ENCODE measurements at places on chromosomes 1 and 21.

DNA sequence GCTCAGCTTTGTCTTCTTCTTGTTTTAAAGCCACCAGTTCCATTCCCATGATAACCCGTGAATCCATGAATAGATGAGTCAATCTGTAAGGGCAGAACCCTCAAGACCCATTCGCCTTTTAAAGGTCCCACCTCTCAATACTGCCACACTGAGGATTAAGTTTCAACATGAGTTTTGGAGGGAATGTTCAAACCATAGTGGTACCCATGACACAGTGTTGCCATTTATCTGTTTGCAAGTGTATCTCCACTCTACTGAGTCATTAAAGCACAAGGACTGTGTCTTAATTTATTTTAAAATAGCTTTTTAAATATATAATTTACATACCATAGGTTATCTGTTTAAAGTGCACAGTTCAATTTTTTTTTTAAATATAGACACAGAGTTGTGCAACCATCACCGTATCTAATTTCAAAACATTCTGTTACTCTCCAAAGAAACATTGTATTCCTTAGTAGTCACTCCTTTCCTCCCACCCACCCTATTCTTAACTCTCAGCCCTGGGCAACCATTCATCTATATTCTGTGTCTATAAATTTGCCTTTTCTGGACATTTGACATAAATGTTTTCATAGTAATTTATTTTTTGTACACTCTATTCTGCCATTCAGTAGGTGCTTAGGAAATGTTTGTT, 4.8 kb upstream of the IL24 start:
- no peak for DNase-seq

DNA sequence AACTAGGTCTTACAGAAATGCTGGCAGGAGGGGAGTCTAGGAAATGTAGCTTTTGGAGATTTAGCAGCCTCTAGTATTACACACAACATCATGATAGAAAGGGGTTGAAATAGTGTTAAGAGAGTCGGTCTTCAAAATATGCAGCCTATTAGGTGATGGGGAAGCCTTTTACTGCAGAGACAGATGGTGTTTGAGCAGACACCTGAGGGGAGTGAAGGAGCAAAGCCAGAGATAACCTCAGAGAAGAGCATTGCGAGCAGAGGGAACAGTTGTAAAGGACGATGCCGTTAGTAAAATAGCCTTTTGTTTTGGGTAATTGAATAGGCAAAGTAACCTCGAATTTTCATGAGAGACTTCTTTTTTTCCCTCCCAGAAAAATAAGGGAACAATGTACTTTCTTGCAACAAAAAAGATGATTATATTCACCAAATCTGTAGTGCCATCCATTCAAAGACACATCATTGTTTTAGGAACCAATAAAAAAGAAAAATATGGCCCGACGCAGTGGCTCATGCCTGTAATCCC, 66.3 kb upstream of the KIF1B start:
- no peak for DNase-seq

GRCh38 chr1:8408151-8408839, 90.4 kb downstream of the SLC45A1 start:
- no peak for DNase-seq

DNA sequence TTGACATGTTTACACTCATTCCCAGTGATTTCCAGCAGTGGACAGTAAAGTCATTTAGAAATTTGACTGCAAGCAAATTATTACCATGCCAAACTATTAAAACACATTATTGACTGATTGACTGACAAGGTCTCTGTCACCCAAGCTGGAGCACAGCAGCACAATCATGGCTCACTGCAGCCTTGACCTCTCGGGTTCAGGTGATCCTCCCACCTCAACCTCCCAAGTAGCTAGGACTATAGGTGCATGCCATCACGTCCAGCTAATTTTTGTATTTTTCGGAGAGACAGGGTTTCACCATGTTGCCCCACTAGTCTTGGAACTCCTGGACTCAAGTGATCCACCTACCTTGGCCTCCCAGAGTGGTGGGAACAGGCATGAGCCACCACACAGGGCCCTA, 24.2 kb downstream of the PTP4A2 start:
- no peak for DNase-seq

GRCh38 chr1:200938955-200939354, 44.3 kb downstream of the INAVA start:
- no peak for DNase-seq

DNA sequence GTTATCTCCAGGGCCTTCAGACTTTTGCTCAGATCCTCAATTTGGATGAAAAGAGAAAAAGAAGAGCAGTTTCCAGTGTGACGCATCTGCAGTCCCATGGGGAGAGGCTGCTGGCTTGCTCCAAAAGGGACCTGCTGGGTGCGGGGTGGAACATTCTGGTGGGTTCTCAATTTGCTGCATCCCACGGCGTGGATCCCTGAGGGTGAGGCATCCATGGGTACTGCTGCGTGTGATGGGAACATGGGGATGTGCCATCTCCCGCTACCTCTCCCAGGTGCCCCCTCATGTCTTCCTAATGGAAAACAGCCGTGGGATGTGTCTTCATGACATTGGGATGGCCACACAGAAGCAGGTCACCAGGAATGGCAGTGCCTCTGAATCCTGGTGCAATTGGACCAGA, 221.3 kb upstream of the AJAP1 start:
- DNase-seq = no peak

DNA sequence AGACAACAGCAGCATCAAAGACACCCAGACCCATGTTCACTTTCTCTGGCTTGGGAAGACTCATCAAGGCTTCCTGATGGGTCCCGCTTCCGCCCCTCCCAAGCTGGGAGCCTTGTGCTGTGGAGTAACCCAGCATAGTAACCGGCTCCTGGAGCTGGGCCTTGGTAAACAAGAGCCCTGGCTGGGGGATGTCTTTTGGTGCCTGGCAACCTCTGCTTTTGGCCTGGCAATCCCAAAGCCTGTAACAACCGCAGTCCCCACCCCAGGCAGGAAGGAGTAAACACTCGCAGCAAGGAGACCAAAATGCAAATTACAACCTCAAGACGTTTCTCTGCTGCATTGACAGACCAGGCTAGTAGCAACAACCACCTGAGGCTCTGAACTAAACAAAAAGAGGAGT, 16.9 kb upstream of the THRAP3 start:
- DNase-seq = no peak

DNA sequence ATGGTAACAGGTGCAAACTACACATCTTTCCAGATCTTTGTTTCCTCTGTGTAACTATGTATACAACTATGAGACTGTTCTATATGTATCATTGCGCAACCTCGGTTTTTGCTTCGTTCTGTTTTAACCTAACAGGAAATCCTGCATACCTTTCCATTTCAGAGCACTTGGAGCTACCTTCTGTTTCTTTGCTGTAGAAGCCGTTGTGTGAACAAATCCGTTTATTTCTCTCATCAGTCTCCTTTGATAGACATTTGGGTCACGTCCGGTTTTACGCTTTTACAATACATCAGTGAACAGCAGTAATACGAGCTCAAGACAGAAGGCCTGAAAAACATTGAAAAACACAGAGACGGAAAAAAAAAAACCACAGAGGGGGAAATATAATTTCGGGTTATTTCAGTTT, 10.5 kb downstream of the ATP5IF1 start:
- no peak for DNase-seq

GRCh38 chr1:225763716-225764548, 13.7 kb upstream of the SRP9 start:
- no peak for DNase-seq

- DNase-seq = no peak
These were observed 33.4 kb downstream of the CD247 start for GRCh38 chr1:167484726-167485502.

DNA sequence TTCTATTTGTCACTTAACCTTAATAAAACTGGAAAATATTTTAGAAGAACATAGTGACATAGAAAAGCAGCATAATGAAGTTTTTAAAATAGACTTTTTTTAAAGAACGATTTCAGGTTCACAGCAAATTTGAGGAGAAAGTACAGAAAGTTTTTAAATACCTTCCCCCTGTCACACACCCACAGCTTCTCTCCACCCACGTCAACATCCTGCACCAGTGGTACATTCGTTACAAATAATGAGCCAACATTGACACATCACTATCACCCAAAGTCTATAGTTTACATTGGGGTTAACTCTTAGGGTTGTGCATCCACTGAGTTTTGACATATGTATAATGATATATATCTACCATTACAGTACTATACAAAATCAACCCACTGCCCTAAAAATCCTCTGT, 3.0 kb upstream of the SLC35F3 start:
- DNase-seq = no peak

- DNase-seq = peak; percentile 61
These were observed at the start of gene VWA1 for GRCh38 chr1:1435106-1435903. VWA1 (plus strand) TSS chr1:1435690; CDS start chr1:1435749, 59 bp downstream.

DNA sequence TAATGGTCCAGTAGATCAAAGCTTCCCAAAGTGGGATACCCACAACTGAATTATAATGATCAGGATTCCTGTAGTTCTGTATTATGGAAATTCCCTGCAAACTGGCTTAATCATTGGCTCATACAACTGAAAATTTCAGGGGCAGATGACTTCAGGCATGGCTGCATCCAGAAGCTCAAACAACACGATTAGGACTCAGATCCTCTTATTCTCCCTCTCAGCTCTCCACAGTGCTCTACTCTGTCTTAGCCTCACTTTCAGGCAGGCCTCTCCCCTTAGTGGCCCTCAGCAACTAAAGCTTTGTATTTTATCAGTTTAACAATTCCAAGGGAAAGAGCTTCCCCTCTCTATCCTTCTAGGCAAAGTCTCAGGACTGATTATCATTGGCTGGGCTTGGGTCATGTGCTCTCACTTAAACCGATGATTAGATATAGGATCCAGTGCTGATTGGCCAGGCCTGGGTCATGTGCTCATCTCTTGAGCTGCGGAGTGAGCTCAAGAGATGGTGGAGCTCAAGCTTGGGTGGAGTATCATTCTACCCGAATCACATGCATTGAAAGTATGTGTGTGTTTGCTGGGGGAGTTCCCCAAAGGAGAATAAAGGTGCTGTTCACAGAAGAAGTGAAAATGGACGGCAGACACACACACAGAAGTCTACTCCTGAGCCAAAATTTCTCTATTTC, 57.9 kb upstream of the RUNX3 start:
- no peak for DNase-seq

GRCh38 chr1:156104065-156104810, 10.3 kb upstream of the LMNA start:
- no peak for DNase-seq

GRCh38 chr1:59361766-59362165, 64.9 kb downstream of the FGGY start:
- DNase-seq = no peak
